ENCODE measurements at places on chromosomes 5 and 9.

DNA sequence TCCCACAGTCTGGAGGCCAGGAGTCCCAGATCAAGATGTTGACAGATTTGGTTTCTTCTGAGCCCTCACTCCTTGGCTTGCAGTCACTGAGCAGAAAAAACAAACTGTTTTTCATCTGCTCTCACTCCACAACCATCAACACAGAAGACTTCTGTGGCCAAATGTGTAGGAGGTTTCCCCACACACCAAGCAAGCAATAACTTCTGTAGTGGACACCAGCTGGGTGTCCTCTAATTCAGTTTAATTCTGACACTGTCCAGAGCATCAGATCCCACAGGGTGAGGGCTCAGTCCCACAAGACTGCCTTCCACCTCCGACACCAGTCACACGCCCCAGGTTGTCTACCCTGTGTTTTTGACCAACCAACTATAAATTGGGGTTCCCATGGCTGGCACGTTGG, 209.9 kb downstream of the AOPEP start:
- DNase-seq = no peak

GRCh38 chr5:144156767-144157171, 13.7 kb downstream of the YIPF5 start:
- no peak for DNase-seq

DNA sequence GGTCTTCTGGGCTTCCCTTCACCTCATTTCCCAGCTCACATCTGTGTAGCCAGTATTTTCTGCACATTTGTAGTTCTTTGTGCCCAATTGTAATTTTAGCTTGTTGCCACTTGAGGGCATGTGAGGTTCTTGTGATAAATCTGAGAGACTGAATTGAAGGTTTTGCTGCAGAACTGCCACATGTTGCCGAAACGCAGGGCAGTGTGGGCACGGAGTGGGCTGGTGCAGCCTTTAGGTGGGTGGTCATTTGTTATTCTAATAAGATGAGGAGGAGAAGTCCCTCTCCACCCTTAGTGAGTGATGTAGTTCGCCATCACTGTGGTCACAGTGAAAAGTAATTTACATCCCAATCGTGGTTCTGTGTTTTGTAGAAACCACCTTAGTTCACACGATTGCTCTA, 21.2 kb downstream of the OTULIN start:
- DNase-seq = peak; percentile 25

DNA sequence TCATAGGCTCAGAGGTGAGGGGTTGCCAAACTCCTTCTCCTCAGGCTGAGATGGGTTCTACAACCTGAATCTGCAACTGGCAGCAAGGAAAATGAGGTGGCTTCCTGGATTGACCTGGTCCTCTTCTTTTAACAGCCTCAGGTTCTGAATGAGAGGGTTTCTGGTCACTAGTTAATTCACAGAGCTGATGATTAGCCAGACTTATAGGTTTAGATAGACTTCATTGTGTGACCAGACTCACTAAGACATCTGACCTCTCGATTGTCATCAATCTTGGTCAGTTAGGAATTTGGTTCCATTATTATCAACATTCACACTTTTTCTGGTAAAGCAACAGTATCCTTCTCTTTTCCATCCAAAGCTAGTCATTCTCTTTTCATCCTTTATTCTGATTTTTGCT, 257.9 kb downstream of the PAPPA start:
- no peak for DNase-seq

DNA sequence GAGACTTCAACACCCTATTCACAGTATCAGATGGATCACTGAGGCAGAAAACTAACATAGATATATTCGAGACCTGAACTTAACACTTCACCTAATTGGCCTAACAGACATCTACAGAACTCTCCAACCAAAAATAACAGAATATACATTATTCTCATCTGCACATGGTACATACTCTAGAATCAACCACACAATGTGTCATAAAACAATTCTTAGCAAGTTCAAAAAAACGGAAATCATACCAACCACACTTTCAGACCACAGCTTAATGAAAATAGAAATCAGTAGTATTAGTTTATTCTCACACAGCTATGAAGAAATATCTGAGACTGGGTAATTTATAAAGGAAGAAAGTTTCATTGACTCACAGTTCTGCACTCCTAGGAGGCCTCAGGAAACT, 387.9 kb downstream of the DEPDC1B start:
- DNase-seq = no peak
